AG04449 (cell line): ENCODE measurements at places on chromosomes 12 and 14.

- peak; percentile 23 for DNase-seq
These were observed 32.1 kb downstream of the CMKLR1 start for GRCh38 chr12:108307006-108307405.

- DNase-seq = no peak
These were observed 34.7 kb downstream of the LRCOL1 start for GRCh38 chr12:132575661-132576060.

DNA sequence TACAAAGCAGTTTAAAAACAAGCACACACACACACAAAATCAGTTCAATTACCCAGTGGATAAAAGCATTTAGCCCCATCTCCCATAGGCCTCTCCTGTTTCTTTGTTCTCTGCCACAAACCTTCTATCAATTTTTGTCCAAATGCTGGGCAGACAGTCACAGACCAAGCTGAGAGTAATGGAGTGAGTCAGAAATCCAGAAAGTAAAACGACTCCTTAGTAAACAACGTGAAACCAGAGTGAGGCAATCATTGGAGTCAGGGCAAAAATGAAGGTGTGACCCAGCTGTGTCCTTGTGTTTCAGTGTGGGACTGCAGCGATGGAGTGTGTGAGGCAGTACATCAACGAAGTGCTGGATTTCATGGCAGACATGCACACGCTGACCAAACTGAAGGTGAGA is 102.0 kb downstream of the PRIMA1 start:
- DNase-seq = no peak

- no peak for DNase-seq
These were observed 31.6 kb downstream of the SPTLC2 start for GRCh38 chr14:77584809-77585208.

GRCh38 chr14:72535485-72535884 is 358.4 kb downstream of the DPF3 start:
- no peak for DNase-seq
